ENCODE measurements at places on chromosomes 6 and 20.

GRCh38 chr6:125987026-125987617 is 782 bp downstream of the TRMT11 start:
- no peak for DNase-seq

DNA sequence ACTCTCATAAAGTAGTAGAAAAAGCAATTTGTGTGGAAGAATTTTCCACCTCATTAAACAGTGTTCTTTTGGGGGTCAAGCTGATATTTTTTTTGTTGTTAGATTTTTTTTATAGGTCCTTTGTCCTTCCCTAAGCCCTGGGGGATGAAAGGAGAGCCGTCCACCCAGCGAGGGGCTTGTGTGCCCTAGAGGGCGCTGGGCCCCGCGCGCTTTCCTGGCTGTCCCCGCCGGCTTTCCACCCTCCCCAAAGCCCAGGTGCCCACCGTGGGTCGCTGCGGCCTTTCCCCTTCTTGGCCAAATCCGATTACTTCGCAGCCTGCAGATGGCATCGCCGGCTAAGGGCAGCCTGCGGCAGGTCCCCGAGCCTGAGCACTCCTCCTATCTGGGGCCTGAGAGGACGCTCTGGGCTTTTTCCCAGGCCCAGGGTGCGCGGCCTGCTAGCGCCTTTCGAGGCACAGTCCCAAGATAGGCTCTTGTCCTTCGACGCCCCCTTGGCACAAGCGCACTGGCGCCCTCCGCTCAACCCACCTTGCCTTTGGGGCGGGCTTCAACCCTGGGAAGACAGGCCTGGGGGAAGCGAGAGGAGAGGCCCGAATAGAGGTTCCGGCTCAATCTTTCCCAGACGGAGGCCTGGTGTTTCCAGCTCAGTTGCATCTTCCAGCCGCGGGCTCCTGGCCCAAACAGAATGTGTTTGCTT is 33.6 kb downstream of the TFAP2A start:
- no peak for DNase-seq

GRCh38 chr6:8535519-8535918 is 100.2 kb upstream of the SLC35B3 start:
- no peak for DNase-seq

- peak; percentile 43 for DNase-seq
Measured at GRCh38 chr6:83853178-83854000, at the start of gene RIPPLY2. Gene RIPPLY2 (plus strand): TSS chr6:83853360. CDS start chr6:83853417, 57 bp downstream.

DNA sequence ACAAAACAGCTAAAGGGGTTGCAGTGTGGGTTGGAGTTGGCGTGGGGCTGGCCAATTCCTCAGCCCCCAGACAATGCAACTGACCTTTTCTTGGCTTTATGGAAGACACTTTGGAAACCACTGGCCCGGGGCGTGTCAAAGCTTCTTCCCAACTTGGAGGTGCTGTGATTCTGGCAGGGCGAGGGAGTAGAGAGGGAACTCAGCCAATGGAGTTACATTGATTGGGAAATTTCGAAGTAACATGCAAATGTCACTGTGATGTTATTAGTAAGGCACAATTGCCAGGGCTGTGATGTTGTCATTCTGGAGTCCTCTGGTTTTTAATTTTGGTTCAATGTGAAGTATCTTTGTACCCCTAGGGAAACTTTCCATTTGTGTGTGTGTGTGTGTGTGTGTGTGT is 41.5 kb upstream of the EPB41L1 start:
- DNase-seq = no peak

GRCh38 chr6:100573166-100573565 is 108.4 kb upstream of the SIM1 start:
- DNase-seq = peak; percentile 47

- DNase-seq = peak; percentile 54
Measured at GRCh38 chr20:51749674-51750036, 18.5 kb downstream of the ATP9A start.

- DNase-seq = peak; percentile 76
Measured at GRCh38 chr6:14037402-14038277, 79.9 kb upstream of the CD83 start.

DNA sequence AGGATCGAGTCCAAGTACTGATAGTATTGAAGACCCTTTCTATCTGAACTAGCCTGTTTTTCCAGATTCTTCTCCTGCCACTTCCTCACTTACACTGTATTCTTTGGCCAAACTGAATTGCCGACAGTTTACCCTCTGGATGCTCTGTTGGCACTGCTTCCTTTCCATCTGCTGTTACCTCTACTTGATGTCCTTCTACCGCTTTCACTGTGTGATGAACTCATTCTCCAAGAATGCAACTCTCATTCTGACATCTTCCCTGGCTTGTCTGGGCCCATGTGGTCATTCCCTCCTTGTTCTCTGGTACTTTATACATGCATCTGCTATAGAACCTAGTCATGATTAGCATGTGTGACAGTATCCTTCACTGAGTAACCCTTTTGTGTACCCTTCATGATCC is 16.3 kb downstream of the RPRD1B start:
- peak; percentile 76 for DNase-seq

- no peak for DNase-seq
Measured at GRCh38 chr6:154873546-154873945, 121.6 kb upstream of the TIAM2 start.

GRCh38 chr6:150231525-150231850 is 88.6 kb downstream of the PPP1R14C start:
- no peak for DNase-seq

DNA sequence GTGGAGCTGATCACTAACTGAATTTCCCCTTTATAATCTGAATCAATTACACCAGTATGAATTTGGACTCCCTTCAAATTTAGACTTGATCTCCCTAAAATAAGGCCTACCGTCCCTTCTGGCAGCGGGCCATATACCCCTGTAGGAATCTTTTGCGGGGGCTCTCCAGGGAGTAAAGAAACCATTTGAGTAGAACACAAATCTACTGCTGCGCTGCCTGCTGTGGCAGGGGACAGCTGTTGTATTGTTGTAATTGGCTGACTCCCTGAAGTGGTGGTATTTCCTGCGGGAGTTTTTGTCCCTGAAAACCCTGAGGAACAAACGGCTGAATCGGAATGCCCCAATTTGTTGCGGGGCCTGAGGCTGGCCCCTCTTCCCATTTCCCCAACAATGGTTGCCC is 16.0 kb upstream of the PTCRA start:
- DNase-seq = no peak

DNA sequence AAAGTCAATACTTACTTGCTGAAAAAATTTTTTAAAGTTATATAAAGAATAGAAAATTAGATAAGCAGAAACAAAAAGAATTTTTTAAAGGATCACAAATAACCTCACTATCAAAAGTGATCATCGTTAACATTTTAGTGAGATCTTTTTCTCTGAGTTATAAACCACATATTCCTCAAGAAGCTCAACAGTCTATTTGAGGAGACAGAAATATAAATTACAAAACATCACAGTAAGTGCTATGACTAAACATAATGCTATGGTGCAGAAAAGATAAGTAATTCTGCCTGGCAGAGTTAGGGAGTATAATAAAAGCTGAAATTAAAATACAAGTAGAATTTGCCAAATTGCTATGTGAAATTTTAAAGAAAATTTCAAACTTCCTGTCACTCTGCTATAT is 226.7 kb downstream of the LMBRD1 start:
- DNase-seq = no peak

GRCh38 chr6:137291441-137291840 is 72.3 kb upstream of the IFNGR1 start:
- peak; percentile 47 for DNase-seq

DNA sequence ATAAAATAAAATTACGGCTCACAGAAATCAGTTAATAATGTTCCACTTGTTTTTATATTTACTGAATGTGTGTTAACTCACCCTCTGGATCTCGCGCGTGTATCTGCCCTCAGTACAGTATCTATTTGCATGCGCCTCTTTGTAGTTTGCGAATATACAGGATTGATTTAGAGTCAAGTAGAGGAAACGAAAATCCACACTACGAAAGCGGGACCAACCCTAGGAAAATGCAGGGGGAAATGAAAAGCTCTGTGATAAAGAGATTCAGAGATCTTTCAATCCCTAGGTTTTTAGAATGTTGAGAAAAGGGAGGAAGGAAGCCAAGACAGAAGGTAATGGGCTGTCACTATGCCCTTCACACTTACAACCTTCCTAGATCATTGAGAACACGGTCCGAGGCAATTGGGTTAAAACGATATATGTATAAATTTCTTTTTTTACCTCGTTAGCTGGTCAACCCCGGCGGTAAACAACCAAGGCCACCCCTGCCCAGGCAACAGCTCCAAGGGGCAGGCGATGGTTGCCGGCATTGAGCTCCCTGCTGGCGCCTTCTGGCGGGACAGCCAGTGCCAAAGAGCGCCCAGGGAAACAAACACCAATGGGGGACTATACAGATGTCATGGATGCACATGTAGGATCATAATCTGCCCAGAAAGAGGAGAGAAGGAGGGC is 792 bp upstream of the FUT9 start:
- DNase-seq = no peak

DNA sequence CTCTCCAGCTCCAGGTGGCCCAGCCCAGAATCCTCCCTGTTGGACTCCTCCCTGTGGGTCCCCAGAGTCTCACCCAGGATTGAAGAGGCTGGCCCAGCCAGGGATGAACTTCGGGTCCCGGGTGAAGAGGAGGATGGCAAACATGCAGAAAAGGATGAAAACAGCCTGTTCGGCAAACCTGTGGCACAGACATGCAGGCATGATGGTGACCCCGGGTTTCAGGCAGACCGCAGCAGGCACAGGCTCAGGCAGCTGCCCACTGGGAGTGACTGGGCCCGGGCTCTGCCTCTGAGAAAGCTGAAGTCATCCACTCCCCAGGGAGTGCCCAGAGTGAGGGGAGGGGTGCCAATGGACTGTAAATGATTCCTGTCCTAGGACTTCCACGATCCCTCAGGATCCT is 37.5 kb upstream of the OCSTAMP start:
- DNase-seq = no peak

GRCh38 chr6:154301086-154301625 is 55.4 kb downstream of the IPCEF1 start:
- no peak for DNase-seq

- no peak for DNase-seq
Measured at GRCh38 chr6:137519629-137520176, 25.5 kb upstream of the OLIG3 start.

- no peak for DNase-seq
Measured at GRCh38 chr6:89794324-89794723, 25.3 kb downstream of the MDN1 start.

DNA sequence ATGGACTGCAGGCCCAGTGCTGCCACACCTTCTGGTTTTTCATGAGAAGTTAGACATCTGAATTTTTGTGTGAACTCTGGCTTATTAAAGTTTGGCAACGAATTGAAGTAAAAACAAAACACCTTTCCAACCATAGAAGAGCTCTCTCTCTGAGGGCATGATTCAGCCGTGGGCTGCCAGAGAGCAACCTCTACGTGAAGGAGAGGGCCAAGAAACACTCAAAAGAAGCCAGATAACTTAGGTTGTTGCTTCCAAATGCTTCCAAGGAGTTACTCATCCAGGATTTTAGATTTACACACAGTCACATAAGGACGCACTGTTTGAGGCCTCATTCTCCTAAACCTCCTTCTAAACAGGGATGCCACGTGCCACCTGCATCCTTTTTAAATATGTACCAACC is 65.5 kb downstream of the NRN1 start:
- peak; percentile 48 for DNase-seq

GRCh38 chr20:10806539-10806938 is 132.7 kb upstream of the JAG1 start:
- no peak for DNase-seq

DNA sequence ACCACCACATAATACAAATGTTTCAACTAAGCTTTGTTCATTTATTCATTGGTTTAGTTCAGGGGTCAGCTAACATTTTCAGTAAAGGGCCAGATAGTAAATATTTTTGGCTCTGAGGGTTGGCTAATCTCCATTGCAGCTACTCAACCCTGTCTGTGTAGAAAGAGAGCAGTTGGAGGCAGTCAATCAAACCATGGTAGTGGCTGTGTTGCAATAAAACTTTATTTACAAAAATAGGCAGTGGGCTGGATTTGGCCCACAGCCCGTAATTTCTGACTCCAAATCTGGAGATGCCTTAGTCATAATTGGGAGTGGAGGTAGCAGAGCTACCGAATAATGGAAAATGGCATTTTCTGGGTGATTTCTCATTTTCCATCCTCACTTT is 242.5 kb upstream of the ZFP64 start:
- DNase-seq = no peak

DNA sequence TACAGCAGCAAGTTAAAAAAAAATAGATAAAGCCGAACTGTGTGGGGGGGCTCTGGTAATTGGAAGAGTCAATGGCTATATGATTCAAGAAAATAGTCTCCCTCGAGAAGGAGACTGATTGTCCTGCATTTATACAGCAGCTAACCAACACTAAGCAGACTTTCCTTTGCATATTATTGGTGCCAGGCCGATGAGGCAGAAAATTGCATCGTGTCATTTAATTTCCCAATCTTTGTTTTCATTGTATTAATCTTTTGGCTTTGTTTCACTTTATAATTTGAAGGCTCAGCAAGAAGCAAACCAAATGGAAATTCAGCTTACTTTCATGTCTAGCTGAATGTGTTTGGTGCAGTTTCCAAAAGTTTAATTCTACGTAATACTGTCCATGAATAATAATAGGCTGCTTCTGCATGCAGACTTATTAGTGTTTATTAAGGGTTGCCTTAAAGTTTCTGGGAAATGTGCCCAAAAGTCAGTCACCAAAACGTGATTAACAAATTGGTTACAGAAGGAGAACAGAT is 258.5 kb downstream of the HACE1 start:
- no peak for DNase-seq

- no peak for DNase-seq
Measured at GRCh38 chr20:32134026-32134425, 24.5 kb downstream of the TM9SF4 start.

- DNase-seq = no peak
Measured at GRCh38 chr6:104639668-104640067, 220.1 kb downstream of the HACE1 start.

- DNase-seq = no peak
Measured at GRCh38 chr6:31920811-31921210, 6.7 kb upstream of the C2 start.

- peak; percentile 61 for DNase-seq
Measured at GRCh38 chr6:159646733-159647132, 46.3 kb downstream of the SOD2 start.

DNA sequence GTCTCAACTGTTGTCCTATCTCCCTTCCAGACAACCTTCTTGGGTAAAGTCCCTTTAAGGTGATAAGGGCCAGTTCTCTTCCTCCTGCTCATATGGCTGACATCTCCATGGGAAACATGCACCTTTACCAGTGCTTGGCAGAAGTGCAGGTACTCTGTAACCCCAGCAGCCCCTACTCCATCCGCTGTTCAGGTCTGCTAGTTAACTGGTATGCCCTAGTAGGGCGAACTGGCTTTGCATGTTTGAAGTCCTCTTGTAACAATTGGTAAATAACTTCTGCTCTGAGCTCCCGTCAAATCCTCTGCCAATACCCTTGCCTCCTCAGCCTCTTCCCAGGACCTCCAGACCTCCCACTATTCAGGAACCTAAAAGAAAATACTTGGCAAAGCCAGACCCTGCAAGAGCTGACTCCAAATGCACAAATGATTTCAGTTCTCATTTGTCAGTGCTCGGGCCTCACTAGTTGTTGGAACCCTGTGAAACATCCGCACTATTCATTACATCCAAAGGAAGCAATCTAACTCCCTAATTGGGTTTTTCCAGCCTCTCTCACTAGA is 703.7 kb downstream of the MAFB start:
- no peak for DNase-seq

Measured in astrocyte of the spinal cord (primary cell).